Gastroesophageal sphincter (tissue), 4 donors: ENCODE measurements at places on chromosomes 13 and 19.
A peak's percentile ranks its signal among the peaks of the same experiment; 100 is the strongest.

DNA sequence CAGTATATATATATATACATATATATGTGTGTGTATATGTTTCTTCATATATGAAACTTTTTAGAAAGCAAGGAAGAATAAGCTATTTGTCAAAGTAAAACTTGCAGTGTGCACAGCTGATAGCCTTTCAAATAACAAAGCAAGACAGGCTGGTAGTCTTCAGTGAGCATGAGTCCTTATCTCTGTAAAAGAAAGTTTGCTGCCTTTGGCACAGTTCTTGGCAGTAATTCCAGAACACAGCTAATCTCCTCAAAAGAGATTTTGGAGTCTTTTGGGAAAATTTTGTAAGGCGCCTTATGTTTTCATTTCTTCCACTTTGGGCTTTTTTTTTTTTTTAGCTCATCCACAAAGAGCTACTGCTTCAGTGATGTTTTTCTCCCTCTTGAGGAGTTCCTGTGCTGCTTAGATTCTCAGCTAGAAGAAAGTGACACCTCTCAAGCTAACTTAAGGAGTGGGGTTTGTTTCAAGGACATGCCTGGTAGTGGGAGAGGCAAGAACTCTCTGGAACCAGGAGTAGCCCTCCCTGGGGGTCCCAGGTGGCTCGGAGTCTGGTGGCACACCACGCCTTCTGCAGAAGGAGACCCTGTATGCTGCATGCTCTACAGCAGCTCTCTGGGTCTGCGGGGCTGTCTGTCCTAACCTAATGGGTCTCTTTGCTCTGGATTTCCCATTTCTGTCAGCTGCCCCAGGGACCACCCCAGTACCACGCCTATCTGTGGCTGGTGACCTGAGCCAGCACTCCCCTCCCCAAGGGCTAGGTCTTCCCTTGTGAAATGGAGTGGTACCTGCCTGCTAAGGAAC, 58.8 kb downstream of the TNFRSF19 start:
- no peak for ATAC-seq

DNA sequence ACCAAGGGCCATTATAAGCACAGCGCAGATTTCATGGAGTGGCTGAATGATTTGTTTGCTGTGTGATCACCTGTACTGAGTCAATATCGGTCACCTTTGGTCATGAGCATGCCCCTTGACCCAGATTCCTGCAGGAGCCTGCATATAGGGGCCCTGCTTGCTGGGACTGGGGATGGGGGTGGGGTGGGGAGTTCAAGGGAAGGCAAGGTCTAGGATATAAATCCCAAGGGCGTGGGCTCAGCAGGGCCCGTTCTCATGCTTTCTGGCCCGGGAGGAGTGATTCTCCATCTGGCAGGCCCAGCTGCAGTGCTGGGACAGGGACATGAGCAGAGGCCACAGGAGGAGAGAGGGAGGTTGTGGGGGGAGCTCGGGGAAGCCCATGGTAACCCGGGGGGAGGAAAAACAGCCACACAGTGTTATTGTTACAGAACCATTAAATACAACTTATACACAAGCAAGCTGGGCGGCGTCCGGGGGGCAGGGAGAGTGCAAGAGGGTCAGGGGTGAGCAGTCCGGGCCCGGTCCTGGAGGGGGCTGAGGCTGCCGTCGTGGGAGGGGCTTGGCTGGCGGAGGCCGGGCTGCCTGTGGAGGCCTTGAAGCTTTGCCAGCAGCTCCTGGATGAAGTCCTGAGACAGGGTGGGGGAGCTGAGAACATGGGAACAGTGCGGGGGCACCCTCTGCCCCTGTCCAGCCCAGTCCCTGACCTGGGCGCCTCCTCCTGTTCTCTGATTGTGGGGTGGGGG, 5.2 kb downstream of the PPP1R14A start:
- ATAC-seq, result peak; percentile 65

DNA sequence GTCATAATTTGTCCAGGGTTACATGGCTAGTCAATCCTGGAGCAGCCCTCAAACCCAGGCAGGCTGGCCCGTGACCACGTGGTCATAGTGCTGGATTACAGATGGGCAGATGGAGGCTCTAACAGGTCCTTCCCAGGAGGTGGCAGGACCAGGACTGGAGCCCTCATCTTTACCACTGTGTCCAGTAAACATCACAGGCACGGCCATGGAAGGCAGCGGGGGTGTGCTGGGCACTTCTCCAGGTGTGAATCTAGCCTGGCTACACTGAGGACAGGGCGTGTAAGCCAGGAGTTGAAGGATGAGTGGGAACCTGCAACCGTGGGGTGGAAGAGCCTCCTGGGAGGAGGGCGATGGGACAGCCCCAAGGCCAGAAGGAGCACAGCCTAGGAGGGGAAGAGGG, 6.1 kb downstream of the CIC start:
- ATAC-seq, result no peak

DNA sequence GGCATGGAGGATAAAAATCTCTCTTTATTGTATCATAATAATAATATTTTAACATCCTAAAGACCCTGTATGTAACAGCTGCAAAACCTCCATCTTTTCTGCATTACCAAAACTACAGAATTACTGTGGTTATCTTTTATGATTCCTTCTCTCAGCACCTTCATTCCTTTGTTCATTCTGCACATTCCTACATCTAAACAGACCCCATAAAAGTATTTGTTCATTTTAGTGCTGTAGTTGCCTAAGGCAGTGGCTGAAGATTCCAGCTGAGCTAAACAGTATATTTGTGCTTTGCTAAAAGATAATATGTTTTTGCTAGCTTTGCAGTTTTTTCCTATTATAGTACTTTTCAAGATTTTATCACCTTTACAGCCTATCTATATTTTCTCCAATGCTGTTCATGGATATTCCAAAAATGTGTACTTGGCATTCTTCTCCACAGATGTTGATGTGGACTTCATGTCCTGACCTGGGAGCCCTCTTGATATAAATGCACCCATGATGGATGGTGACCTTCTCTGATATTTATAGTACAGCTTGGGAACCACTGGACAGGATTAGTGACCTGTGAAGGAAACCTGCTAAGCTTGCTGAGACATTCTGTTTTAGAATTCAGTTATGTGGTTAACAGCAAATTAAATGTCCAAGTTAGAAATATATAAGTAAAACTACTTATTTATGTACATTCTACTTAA, 2832.9 kb upstream of the PCDH20 start:
- no peak for ATAC-seq

DNA sequence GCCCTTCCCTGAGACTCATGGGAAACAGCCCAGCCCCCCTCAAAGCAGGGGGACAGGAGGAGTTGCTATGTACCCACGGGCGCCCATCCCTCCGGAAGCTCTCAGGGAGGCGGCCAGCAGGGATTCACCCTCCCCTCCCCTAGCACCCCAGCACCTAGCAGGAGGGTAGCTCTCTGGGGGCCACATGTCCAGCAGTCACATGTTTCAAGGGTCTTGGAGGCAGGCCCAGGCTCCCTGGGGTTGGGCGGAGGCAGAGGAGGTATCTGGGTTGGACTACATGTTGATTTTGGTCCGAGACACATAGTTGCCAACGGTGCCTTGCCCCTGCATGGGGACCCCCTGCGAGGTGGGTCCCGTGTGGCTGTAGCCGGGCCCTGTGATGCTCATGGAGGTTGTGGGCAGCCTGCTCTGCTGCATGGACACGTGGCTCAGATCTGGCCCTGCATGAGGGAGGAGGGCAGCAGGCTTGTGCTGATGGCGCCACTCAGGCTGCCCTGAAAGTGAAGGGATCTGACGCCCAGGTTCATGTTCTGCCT, 7.0 kb upstream of the RNF6 start:
- ATAC-seq, result no peak

DNA sequence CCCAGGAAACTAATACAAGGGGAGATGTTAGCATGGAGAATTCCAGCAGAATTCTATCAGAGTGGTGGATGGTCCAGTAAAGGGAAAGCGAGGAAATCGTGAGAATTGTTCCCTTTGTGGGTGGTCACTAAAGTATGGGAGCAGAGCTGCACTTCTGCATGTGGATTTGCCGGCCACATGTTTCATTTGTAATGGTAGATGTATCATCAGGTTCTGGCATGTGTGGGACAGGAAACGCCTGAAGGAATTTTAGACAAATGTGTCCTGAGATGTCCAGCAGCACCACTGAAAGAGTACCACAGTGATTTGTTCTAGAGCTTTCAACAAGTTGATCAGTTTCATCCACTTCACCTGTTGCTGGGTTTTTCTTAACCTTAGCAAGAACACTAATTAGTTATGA, 308.4 kb downstream of the SHISA2 start:
- ATAC-seq, result no peak

DNA sequence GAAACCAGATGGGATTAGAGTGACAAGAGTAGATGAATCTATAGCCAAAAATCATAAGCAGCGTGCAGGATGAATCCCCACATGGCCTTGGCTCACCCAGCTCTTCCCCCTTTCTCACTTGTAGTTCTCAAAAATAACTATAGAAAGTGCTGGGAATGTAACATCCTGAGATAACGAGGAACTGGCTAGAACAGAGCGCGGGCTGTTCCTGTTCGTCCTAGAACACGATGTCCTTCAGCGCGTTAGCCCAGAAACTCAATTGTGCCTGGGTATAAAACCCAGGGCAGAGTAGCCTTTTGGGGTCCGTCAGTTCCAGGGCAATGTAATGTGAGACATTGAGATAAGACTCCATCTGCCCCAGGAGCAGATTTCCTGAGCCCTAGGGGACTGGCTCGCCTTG, 326.2 kb downstream of the TSHZ3 start:
- no peak for ATAC-seq

- peak; percentile 20 for ATAC-seq
These were observed 1.7 kb downstream of the MIER2 start for GRCh38 chr19:342801-343421.

DNA sequence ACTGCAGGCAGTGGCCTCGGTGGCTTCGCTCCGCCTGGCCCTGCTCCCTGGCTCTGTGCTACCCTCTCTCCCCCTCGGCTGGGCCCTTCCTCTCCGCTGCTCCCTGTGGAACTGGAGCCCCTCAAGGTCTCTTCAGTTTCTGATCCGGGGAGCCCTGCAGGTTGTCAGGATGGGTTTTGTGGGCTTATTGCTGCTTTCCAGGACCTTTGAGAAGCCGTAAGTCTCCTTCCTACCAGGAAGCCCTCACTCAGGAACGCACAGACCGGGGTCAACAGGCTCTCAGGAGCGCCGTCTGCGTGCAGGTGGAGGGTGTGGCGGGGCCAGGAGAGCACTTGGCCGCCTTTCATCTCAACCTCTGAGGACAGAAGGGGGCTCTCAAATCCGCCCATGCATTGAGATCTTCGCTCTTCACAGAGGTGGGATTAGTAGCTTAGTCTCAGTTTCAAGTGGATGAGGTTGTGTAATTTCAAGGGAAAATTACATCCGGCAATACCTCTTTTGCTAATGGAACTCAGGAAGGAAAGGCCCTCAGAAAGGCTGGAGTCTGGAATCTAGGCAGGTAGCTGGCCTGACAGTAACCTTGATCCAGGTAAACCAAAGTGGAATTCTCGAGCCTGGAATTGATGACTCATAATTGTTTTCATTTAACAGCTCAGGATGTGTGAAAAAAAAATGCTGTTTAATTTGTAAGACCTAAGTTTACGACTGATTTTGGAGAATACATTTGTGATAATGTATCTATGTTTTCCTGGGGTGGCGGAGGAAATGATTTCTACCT, 102.0 kb downstream of the ATP11A start:
- no peak for ATAC-seq
